RWPE1 (cell line): ENCODE measurements at places on chromosomes 2 and 18.

DNA sequence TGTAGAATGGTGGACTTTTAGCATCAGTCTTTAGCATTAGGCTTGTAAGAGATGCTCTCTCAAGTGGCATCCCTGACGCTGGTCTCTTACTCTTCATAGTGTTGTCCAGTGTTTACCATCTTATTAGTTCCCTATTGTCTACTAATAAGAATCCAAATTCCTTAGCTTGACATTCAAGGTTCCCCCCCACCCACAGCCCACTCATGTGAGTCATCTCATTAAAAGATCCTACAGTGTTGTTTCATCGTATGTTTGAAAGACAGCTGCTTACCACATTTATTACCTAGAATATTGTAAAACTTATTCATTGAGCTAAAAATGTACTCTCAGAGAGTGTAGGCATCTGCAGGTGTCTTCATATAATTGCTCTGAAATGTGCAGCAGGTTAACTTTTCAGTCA is 28.5 kb downstream of the EIF5B start:
- DNase-seq = no peak

- no peak for DNase-seq
Observed at GRCh38 chr2:126994340-126994777, 95.7 kb downstream of the TEX51 start.

DNA sequence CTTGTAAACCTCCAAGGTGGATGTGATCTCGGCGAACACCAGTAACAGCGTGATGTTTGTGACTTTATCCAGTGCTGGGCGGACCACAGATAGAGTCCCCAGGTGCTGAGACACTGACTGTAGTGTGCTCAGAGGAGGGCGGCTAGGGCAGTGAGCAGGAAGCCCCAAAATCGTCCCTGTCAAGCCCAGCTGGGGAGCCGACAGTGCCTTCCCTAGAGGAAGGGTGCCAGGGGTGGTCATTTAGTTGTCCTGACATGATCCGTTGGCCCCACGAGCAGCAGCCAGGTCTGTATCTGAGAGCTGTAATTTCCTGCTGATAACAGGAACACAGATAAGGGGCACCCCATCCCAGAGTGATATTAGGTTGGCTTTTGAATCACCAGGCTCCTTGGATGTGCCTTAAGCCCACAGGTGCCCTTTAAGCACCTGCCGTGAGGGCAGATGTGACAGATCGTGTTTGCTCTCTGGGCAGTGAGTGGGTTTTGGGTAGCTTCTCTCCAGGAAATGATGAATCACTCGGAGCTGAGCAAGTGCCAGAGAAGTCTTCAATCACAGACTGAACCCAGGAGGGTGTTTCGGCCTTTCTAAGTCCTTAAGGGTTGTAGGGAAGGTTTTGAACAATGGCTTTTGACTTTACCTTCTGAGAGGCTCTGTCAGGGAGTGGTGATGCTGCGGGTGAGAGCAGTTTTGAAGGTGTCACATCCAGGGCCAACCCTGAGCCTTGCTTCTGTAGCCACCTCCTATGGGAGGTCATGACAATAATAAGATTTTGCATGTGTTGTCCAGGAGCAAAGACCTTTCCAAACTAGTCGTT is 7.7 kb downstream of the LPIN1 start:
- peak; percentile 69 for DNase-seq

DNA sequence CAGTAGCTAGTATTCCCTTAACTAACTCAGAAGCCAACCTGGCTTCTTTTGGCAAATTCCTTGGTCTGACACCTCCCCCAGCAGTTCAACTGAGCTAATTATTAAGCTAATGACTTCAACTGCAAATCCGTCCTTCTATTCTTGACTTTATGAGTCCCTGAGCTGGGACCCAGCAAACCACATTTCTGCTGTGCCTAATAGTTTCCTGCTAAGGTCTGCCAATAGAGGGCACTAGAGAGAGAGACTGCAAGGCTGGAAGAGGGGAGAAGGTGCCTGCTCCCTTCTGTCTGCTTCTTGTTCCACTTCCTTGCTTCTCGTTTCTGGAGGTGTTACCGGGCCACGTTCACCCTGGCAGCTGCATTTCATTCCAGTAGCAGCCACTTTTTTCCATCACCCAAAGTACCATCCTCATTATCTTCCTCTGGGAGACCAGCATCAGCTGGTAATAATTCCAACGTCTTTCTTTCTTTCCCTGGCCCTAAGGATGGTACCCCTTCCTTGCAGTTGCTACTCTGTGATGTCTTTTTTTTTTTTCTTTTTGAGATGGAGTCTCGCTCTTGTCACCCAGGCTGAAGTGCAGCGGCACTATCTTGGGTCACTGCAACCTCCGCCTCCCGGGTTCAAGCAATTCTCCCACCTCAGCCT is 352.0 kb downstream of the TNS1 start:
- peak; percentile 34 for DNase-seq

- no peak for DNase-seq
Observed at GRCh38 chr2:88810017-88810416, 118.5 kb downstream of the RPIA start.
